ENCODE measurements at places on chromosomes 3 and 15.

- no peak for DNase-seq
These were observed 36.8 kb downstream of the MUC4 start for GRCh38 chr3:195774917-195775316.

DNA sequence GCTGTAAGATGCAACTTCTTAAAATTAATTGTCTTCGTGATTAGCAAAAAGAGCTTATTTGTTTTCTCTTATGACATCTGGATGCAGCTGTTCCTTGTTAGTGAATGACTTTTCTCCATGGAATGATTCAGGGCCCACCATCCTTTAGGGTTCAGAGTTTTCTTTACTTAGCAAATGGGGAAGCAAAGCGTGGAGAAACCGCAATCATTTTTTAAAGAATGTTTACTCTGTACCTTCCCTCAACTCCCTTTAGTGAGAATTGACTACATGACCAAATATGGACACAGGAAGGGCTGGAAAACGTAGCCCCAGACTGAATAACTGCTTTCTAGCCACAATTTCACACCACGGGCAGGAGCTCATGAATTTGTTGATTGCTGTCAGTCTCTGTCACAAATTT lies 130.1 kb downstream of the EDEM1 start:
- DNase-seq = no peak

- no peak for DNase-seq
These were observed 62.2 kb downstream of the MB21D2 start for GRCh38 chr3:192855434-192855833.

DNA sequence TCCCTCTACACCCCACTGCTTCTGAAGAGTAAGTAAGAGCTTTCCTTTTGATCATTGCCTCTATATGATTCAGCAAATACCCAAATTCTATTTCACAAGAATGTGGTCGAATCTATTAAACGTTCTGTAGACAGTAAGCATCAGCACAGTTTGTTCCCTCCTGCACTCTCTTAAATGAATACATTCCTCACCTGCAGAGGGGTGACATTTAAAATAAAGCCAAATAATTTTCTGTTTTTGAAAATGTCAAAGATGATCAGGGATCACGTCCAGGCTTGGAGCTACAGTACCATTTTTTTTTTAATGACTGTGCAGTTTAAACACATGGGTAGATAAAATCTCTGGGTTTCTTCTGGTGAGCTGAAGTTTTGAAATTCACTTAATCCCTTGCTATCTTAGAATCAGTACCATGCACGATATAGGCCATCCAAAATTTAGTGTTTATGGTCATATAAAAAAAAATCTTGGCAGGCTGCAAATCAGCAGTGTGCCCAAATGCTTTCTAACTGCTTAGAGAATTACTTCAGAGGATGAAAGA lies 12.8 kb downstream of the PYDC2 start:
- no peak for DNase-seq

- no peak for DNase-seq
These were observed at the start of gene TM4SF18 for GRCh38 chr3:149333176-149333859. TSS of gene TM4SF18 (minus strand) at chr3:149333636. CDS start at chr3:149333382, 254 bp downstream.

DNA sequence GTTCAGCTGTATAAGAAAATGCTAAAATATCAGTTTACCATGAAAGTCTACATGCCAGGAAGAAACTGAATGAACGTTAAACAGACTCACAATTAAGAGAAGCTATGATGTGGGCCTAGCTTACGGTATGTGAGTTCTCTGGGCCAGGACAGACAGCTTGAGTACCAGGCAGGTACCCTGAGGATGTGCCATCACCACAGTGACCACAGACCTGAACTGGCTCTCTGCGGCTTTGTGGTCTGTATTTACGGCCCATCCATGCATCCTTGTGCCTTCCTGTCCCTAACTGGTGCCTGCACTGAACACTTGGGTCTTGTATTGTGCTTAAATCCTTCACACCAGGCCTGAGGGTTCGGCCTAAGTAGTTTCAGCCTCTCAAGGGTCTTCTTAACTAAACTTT lies 467.5 kb upstream of the PPP2R3A start:
- no peak for DNase-seq

DNA sequence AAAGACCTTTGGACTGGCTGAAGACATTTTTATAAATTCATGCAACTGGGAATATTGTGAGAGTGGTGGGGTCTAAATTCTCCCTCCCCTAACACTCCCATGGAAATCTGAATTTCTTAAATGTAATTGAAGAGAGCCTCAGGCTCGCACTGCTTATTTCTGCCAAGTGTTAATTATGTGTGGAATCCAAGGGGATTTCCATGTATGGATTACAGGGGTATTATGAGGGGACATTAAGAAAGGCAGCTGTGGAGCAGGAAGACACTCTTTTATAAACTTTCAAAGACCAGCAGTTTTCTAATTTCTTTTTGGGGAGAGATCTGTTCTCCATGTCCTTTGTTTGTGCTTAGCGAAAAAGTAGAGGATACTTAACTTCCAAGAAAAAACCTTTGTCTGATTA lies 152.1 kb upstream of the TBL1XR1 start:
- no peak for DNase-seq

DNA sequence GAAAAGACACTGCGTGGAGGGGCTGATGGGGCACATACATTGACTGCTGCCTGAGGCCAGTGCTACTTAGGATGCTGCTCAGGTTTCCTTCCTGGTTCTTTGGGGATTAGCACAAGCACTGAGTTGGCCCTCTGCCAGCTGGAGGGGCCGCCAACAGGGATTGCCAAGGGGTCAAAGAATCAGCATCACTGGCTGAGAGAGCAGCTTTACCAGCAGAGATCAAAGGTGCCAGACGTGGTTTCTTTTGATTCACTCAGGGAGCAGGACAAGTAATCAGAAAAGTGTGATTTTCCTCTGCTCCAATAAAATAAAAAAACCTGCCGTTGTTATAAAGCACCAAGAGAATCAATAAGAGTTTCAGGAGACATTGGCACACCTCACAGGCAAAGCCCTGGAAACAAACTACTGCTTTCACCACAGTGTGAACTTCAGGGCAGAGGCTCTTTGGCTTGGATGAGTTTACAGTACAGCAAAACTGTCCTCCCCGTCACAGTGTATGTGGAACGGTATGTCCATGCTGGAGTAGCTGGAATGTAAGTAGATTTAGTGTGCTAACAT lies 45.8 kb upstream of the FSIP1 start:
- DNase-seq = no peak

DNA sequence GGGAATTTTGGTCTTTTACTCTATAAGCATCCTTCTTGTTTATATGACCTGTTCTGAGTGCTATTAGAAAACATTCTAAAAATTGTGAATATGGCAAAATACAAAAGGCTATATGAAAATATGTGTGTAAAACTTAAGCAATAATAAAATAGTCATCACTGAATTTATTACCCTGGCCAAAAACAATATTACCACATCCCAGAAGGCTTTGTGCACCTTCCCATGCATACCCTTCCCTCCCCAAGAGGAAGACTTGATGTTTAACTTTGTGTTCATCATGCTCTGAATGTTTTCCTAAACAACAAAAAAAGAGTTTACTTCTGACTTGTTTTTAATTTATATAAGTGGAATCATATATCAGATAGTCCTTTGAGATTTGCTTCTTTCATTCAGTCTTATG lies 155.1 kb upstream of the TNIK start:
- no peak for DNase-seq

DNA sequence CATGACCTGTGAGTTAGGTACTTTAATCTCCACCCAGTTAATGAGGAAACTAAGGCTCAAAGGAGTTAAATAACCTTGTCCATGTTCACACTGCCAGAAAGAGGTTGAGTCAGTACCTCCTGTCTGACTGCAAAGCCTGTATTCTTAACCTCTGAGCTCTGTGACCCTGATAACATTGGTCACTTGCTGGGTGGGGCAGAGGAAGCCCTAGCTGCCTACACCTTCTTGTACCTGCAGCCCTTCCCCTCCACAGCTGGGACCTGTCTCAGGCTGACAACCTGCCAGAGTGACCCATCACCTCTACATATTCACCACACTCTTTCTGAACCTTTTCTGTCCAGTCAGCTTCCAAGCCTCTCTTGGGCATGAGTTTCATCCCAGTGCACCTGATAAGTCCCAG lies 106.1 kb upstream of the HES1 start:
- no peak for DNase-seq

DNA sequence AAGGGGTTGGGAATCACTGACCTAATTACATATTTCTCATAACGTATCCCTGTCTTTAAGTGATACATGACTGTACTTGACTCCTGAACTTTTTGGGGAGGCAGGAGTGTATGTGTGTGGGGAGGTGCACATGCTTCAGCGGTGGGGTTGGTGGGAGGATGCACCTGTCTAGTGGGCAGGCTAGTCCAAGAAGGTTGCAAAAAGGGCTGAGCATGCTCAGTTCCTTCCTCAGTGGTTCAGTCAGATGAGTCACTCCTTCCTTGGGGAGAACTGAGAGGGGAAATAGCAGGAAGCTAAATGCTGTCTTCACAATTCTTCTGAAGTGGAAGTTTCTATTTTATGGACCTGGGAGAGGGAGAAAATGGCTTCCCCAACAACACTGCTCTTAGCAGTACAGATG lies 24.6 kb upstream of the AP4E1 start:
- DNase-seq = no peak

GRCh38 chr3:38836561-38836960 lies 20.5 kb upstream of the SCN10A start:
- DNase-seq = no peak

DNA sequence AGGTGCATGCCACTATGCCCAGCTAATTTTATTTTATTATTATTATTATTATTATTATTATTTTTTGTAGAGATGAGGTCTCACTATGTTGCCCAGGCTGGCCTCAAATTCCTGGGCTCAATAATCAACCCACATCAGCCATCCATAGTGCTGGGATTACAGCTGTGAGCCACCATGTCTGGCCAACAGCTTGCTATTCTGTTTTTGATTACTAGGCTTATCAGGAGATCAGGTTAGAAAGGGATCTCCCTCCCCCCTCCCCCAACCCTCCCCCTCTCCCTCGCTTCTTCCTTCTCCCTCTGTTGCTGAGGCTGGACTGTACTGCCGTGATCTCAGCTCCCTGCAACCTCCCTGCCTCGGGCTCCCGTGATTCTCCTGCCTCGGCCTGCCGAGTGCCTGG lies 8.6 kb downstream of the CLN6 start:
- DNase-seq = no peak

- DNase-seq = no peak
These were observed 88.6 kb downstream of the STRIT1 start for GRCh38 chr3:155204851-155205250.

- DNase-seq = no peak
These were observed 7.5 kb downstream of the DTWD1 start for GRCh38 chr15:49628379-49628778.

DNA sequence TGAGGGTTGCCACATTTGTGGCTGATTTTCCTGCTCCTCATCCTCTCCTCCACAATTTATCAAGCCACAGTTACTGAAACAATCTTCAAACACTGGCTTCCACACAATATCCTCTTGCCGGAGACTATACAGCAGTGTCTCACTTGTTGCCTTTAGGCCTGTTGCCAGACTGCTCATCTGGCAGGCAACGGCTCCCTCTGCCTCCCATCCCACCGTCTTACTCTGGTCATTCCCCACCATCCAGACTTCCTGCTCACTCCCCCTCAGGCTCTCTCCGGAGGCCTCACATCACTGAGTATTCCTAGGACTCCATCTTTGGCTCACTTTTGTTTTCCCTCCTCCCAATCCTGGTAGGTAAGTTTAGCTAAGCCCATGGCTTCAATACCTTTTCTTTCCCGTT lies 301.9 kb downstream of the IL20RB start:
- no peak for DNase-seq

- no peak for DNase-seq
These were observed 179.6 kb downstream of the OR4M2 start for GRCh38 chr15:22259881-22260421.

- DNase-seq = no peak
These were observed 45.6 kb downstream of the NMD3 start for GRCh38 chr3:161266731-161267150.

DNA sequence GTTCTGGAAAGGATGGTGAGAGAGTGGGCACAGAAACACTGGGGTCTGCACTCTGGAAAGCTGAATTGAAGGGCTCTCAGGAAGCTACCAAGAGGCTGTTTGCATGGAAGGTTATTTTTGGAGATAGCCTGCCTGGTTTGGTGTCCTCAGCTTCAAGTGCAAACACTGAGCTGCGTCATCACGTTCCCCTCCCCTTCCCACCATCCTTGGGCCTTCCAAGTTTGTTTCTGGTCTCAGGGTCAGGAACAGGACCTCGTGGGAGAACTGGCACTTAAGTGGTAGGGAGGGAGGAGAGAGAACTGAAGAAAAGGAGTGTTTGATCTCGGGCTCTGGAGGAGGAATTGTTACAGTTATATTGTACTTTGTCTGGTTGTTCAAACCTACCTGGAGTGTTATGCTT lies 10.6 kb downstream of the ST6GAL1 start:
- peak; percentile 93 for DNase-seq

GRCh38 chr3:13716540-13717221 lies 163.2 kb downstream of the WNT7A start:
- DNase-seq = peak; percentile 21

DNA sequence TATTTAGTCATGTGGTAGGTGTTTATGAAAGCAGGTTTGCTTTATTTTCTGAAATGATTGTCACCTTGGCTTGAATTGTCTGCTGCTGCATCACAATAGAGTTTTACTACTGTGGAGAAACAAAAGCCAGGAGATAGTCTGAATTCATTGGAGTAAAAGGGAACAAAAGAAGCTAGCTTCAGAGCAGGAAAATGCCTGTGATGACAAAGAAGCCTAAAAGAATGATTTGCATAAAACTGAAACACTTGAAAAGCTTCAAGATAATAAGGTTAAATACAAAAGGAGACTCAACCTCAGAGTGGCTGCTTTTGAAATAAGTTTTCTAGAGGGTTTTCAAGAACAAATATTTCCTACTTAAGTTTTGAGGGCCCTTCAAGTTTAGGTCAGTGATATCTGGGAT lies 138.3 kb downstream of the PTPRG start:
- no peak for DNase-seq

GRCh38 chr3:126439346-126439967 lies 36.2 kb downstream of the ZXDC start:
- DNase-seq = no peak

DNA sequence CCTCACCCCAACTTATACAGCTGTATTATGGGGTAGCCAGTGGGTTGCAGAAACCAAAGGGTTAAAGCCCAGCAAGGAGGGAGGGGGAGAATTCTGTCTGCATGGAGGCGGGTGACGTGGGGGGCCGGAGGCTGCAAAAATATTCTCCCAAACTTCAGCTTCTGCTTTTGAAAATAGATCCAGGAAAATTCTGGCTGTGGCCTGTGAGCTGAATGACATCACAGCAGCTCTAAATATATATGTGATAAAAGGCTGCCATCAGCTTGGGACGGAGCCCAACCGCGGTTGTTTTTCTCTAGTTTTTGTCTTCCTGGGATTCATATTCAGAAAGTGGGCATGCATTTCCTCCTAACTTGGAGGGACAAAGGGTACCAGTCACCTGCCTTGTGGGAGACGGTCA lies 27.6 kb downstream of the MAPKAPK3 start:
- no peak for DNase-seq

DNA sequence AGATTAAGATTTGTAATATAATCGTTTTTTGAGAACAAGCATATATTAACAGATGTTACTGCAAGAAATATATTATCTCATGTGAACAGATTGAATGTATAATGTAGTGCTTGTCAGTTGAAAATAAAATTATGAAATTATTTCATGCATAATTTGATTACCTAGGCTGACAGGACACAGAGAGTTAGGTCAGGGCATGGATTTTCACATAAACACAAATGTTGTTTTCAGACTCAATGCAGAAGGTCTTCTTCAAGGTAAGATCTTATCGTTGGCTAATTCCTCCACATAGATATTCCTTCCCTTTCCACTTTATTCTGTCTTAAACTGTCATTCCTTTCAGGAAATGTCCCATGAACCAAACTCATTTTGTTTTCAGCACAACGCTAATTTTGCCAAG lies 20.1 kb upstream of the TM4SF1 start:
- no peak for DNase-seq

GRCh38 chr3:177405191-177405672 lies 207.9 kb upstream of the TBL1XR1 start:
- no peak for DNase-seq
